Natural killer cell (primary cell): ENCODE measurements at places on chromosomes 4 and X.

- no peak for DNase-seq
These were observed 289.0 kb downstream of the STIM2 start for GRCh38 chr4:27149541-27150212.

DNA sequence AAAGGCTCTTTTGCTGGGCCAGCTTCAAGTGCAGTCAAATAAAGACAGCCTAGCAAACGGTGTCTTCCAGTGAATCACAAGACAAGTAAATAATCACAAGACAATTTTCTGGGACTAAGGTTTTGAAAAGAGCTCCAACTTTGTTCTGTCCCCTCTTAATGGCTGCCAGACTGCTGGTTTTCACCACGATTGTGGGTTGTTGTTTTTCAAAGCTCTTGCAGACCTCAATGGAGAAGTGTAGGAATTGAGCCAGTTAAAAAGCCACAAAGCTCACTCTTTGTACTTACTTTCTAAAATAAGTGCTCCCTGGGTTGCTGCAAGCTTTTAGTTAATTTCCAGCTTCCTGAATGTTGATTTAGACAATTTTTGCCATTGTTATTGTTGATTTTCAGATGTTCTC lies 405.8 kb upstream of the HTR2C start:
- no peak for DNase-seq

DNA sequence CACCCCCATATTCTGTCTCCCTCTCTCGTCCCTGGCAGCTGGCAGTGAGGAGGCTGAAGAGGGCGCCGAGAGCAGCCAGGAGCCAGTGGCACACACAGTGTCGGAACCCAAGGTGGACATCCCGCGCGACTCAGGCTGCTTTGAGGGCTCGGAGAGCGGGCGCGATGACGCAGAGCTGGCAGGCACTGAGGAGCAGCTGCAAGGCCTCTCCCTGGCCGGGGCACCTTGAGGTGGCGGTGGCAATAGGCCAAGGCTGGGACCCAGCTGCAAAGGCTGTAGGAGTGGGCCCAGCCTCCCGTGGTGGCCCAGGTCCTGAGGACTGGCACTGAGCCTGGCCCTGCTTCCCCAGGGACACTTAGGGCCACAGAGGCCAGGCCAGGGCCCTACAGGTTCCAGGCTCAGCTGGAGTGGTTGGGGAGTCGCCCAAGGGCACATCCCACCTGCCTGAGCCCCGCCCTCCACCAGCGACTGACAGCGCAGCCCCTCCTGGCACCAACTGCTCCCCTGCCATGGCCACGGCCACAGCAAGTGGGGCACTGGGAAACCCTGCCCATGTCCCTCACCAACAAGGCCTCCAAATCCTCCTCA lies 13.9 kb downstream of the SASH3 start:
- DNase-seq, result no peak

DNA sequence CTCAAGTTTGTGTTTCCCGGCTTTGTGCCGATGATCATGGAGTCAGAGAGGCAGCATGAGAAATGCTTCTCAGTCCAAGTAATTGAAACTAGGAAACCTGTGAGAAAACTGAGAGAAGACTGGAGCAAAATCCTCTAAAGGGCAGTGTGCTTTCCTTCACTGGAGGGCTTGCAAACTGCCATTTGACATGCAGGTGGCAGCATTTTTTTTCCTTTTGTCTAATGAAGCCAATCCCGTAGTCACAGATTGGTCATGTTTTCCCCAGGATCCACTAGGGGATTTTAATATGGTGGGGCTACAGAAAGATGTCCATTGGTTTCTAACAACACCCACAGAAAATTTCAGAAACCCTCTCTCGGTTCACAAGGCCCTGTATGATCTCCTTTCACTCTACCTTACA lies 117.4 kb upstream of the NUDT10 start:
- no peak for DNase-seq

DNA sequence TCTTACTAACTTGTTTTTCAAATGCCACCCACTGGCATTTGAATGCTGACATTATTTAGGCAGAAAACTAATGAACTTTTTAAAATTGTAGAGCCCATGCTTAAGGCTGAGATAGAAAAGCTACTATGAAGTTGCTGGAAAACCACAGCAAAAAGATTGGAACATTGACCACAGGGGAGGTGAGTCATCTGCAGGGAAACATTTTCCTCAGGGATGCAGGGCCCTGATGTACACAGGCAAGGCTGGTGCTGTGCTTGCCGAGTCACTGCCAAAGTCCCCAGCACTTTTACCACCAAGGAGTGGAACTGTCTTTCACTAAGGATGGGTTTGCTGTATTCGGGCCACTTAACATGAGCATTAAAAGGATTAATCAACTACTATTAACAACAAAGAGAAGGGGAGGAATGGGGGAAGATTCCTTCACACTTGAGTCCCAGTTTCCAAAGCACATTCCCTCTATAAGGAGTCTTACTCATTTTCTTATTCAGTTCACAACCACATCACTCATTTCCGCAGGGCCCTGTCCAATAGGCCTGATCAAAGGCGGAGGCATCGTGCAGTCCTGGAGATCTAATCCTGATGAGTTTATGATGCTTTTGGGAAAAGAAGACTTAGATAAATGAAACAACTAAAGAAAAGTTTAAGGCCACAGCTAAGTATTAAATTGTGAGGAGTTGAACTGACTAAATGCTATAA lies 202.9 kb upstream of the NPY2R start:
- DNase-seq, result no peak

GRCh38 chr4:2915789-2916188 lies 47.4 kb downstream of the NOP14 start:
- DNase-seq, result no peak

- DNase-seq, result no peak
These were observed 34.3 kb downstream of the MECP2 start for GRCh38 chrX:154063234-154063633.

DNA sequence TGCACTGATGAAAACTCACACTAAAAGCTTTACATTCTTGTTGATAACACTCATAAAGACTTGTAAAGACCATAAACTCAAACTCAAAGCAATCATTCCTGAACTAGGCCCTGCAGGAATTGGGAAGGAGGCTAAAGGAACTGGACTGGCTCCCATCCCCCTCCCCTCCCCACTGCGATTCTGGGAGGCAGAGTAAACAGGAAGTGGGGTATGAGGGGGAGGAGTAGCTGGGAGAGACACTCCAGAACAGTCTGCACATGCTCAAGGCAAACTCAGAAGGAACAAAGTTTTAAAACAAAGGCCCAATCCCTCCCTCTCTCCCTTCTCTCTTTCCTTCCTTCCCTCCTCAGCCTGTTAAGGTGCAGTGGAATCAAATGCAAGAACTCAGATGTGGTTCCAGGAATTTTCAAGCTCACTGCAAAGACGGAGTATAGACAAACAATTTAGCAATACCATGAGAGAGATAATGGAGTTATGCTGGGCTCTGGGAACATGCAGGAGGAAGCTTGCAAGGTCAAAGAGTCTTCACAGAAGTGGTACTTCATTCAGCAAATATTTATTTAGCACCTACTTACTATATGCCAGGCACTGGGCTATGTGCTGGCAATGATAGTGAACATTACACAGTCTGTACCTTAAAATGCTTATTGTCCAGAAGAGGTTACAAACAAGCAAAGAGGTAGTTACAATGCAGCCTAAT lies 15.9 kb downstream of the MID1IP1 start:
- no peak for DNase-seq

GRCh38 chrX:53642337-53642736 lies 44.2 kb downstream of the HUWE1 start:
- DNase-seq, result no peak
